Stimulated activated CD4-positive, alpha-beta T cell treated with anti-CD3 and anti-CD28 coated beads, Interleukin-4, amount 100 ng/mL, for 48 hours (primary cell): ENCODE measurements at places on chromosomes 7 and 10.

- no peak for DNase-seq
These were observed 98.1 kb downstream of the PPP1R17 start for GRCh38 chr7:31785101-31785500.

- no peak for DNase-seq
These were observed 49.4 kb downstream of the NUDCD3 start for GRCh38 chr7:44441079-44441478.

DNA sequence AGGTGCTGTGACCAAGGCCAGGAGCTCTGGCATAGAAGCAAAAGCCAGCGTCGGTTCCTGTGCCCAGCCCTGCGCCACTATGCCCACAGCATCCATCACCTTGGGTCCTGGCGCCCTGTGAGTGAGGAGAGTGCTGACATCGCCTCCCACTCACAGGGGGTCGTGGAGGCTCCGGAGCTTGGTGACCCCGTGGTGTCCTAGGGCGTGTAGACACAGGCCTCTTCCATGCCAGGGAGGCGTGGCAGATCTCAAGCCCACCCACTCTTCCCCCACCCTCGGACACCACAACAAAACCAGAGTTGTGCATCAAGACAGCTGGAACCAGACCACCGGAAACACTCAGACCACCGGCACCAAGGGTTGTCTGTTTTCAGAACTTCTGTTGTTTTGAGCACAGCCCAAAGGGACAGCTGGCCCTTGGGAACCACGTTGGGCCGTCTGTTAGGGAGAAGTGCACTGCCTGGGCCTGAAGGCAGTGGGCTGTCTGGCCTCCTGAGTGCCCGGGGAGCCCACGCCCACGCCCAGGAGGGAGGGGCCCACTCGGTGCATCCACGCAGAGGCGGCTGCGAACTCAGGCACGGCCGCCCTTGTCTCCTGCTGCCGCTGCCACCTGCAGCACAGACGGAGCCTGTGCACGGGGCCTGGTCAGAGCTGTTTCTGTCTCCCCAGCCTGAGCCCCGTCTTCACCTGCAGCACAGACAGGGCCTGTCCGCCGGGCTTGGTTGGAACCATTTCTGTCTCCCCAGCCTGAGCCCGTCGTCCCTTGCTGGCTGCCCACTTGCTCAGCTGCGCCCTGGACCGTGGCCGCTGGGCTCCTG is 106.3 kb downstream of the INPP5A start:
- no peak for DNase-seq

- no peak for DNase-seq
These were observed 29.1 kb downstream of the DPCD start for GRCh38 chr10:101617102-101617823.

GRCh38 chr7:74290981-74291441 is 1.8 kb downstream of the CLIP2 start:
- no peak for DNase-seq

DNA sequence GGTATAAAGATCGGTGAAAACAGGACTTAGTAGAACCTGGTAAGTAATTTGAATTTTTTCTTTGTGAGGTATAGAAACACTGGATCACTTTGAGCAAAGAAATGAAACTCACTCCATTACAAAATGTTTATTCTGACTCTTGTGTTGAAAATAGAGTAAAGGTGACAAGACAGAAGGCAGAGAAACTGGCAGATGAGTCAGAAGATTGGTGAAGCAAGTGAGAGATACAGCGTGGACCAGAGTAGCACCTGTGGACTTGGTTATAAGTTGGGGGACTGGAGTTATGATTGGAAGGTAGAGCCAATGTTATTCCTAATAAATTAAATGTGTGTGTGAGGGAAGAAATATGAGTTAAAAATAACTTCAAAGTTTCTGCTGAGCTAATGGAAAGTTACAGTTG is 620.9 kb downstream of the ZWINT start:
- no peak for DNase-seq

DNA sequence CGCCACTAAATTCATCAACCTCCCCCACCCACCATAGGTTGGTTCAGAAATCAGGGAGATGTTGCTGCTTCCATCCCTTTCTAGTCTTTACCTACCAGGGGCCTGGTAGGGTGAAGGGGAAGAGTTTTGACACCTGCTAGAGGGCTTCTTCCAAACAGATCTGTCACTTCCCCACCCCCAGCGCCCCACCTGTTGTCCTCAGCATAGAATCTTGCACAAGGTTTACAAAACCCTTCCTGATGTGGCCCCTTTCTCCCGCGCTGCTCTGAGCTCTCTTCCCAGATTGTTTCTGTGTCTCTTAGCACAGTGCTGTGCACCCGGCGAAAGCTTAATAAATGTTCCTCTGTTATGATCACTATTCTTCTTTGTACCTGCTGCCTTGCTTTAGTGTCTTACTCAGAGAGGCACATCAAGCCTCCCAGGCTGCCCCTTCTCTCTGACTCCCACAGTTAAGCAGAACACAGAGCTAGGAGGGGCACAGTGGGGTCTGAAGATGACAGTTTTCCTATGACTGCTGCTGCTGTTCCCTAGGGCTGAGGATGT is 11.2 kb upstream of the C10orf95 start:
- no peak for DNase-seq

DNA sequence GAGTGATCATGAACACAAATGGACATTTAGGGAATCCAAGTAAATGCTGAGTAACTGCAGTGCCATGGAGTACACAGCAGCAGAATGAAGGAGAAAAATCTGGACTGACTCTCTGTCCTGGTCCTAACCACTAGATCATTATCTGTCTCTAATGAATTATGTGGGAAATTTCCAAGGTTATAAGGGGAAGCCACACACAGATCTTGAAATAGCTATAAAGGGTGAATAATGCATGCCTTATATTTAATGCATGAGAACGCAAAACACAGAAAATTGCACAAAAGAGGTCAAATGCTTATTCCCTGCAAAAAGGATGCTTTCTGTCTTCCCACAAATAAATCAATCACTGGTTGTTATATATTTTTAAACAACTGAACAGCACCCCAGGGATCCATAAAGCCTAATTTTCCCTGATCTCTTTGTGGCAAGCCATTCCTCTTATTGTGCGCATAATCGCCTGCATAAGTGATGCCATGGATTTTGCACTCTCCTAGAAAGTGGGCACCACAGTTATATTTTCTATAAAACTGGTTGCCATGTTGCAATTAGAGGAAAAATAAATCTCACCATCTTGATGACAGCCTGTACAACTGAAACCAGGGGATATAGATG is 201.8 kb downstream of the XPNPEP1 start:
- DNase-seq: no peak

DNA sequence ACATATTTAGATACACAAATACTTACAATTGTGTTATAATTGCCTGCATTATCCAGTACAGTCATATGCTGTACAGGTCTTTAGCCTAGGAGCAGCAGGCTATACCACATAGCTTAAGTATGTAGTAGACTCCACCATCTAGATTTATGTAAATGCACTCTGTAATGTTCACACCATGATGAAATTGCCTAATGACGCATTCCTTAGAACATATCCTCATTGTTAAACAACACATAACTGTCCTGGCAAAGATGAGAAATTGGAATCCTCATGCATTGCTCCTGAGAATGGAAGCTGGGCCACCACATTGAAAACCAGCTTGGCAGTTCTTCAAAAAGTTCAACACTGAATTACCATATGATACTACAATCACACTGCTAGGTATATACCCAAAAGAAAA is 1002.8 kb upstream of the CELF2 start:
- DNase-seq: no peak

- no peak for DNase-seq
These were observed 316.8 kb upstream of the MTPN start for GRCh38 chr7:136293841-136294391.

DNA sequence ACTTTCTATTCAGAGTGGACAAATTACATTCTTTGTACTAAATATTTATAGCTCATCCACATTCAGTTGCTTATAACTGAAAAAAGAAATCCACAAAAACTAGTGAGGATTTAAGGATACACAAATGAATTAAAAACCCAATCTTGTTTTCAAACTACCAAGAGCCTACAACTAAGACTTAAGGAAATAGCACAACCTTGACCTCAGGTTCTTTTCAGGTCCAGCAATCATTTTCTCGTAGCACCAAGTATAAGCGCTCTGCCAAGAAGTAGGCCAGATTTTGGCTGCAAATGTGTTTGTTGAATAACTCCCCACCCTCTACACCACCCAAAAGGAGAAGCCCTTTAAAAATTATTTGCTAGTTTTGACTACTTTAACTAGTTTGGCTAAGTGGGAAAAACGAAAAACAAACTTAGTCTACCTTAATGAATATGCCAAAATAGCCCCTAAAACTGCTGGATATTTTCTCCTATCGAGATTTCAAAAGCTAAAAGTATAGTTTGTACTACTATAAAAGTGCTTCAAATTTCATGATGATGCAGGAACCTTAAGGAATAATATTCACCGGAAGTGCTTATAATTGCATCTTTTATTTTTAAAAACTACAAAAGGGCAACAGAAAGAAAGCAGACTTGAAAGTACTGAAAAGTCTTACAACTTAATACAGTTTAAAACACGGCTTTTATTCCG is 2.7 kb upstream of the KMT2E start:
- DNase-seq: no peak

GRCh38 chr10:120423431-120424197 is 33.4 kb upstream of the PLPP4 start:
- peak; percentile 8 for DNase-seq

DNA sequence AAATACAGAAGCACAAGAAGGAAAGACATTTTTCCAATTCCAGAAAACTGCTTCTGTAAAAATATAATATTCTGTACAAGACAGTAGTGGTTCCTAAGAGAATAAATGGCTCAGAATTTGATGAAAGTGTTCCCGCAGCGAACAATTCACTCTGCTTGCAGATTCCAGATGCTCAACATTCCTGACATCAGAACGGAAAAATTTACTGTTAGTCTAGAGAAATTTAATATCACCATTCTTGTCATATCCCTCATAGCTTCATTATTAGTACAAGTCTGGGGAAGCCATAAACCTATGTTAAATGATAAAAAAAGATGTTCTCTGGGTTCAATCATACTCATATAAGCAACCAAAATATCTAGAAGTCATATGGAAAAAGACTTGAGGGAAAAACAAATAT is 83.6 kb downstream of the MPP7 start:
- DNase-seq: no peak
